Skin of body (tissue), 3 donors: ENCODE measurements at places on chromosomes 2 and 18. TPM values are rescaled to one million over a fixed set of nuclear protein-coding genes. Genes with fewer than 3 reads are reported as not detected.
A peak's percentile ranks its signal among the peaks of the same experiment; 100 is the strongest.

- DNase-seq: no peak
Measured at GRCh38 chr18:6406075-6406909, 8.4 kb downstream of the L3MBTL4 start.

GRCh38 chr2:172855588-172855987 lies 119.9 kb downstream of the RAPGEF4 start:
- DNase-seq: no peak

Gene RBKS
- 1.2 TPM for total RNA-seq

GRCh38 chr2:37421686-37422085 lies 77.3 kb downstream of the QPCT start:
- DNase-seq: no peak

DNA sequence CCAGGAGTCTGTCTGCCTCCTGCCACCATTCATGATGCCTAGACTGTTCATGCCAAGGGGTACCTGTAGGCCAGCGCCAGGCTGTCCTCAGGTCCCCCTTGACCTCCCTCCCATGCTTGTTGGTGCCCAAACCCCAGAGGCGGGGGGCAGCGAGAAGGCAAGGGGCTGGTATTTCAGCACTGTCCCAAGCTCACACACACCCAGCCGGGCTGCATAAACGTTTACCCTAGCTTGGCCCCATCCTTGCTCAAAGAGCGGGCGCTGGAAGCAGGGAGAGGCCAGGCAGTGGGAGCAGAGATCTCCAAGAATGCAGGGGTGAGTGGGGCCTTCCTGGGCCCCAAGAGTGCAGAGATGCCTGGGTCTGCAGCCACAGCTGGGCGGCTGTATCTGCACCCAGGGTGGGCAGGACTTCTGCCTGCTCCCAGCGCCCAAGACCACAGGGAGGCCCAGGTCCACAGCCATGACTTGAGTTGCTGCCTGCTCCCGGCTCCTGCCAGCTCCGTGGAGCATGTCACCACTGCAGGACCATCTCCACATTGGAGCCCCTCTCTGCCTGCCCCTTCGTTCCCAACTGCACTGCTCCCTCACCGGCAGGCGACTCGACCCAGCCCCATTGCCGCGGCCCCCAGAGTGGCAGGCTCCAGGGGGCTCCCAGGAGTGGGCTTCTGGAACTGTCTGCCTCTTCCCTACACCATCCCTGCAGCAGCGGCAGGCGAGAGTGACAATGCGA lies 616.6 kb downstream of the METTL4 start:
- no peak for DNase-seq

DNA sequence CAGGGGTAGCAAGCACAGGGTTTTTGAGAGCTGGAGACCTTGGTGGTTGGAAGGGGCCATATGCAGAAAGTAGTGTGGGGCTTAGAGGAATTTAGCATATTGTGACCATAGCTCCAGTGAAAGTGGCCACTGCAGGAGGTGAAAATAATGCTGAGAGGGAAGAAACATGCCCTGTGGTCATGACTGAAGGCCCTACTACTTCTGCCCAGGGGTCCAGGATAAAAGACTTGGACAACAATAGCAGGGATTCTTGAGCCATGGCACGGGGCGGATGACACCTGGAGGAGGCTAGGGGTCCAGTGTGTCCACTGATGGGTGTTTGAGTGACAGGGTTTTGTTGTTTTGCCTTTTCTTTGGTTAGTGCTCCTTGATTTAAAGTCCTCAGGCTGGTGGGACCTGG lies 694.6 kb downstream of the CPS1 start:
- no peak for DNase-seq

DNA sequence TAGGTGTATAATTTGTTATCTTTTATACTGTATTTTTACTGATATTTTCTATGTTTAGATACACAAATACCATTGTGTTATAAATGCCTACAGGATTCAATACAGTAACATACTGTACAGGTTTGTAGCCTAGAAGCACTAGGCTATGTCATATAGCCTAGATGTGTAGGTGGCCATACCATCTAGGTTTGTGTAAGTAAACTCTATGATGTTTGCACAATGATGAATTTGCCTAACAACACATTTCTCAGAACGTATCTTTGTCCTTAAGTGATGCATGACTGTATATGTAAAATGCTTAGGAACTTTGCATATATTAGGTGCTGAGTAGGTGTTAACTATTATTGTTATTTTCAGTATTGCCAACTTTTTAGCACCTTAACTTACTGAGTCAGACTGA lies 17.3 kb downstream of the UNC80 start:
- DNase-seq: no peak

DNA sequence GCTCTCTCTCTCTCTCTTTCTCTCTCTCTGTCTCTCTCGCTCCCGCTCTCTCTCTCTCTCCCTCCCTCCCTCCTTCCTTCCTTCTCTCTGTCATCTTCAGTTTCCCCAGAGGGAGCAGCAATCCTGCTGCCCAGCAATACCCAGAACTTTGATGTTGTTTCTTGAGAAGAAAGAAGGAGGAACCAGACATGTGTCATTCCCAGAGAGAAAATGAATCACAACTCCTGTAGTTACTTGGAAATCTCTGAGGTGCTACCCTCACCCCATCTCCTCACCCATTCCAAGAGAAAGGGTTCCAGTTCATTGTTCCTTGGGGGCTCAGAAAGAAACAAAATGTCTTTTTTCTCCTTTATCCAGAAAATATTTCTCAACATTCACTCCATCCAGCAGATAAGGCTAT lies 449.1 kb downstream of the TNS1 start:
- no peak for DNase-seq

DNA sequence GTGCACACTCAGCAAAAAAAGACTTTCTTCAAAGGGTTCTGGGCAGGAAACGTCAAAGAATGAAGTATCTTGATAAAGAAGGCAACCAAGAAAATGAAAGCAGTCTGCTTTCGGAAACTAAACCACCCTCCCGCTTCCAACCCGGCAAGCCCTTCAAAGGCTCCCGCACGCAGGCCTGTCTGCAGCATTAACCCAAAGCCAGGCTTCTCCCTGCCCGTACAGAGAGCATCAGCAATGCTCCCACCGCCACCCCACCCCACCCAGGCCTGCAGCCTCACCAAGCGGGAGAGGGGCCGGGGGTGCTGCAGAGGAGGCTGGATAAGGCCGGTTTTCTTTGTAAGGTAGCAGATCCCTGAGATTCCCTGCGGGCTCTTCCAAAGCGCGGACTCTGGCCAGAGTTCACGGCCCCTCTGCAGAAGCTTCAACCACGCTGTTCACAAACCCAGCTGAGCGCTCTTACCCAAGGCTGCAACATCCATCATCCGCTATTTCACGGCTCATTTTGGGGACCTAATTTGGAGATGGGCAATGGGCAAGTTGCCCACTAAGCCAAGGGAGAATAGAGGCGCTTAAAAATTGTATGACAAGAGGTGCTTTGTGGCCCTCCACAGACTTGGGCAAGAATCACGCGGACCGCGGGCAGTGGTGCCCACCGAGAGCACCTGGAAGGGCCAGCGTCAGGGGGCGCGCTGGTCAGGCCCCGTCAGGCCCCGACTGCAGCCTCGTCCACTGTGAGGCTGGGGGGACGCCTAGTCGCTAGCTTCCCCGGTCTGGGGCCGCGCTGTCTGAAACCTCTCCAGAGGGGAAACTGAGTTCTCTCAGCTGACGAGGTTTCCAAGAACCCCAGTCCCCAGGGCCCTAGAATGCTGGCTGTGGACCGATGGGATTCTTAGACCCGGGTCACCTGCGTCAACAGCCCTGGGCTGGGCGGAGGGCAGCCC lies 225.4 kb upstream of the ID2 start:
- DNase-seq: no peak

- DNase-seq: peak; percentile 3
Measured at GRCh38 chr18:78986018-78986481, 6.4 kb downstream of the SALL3 start.

DNA sequence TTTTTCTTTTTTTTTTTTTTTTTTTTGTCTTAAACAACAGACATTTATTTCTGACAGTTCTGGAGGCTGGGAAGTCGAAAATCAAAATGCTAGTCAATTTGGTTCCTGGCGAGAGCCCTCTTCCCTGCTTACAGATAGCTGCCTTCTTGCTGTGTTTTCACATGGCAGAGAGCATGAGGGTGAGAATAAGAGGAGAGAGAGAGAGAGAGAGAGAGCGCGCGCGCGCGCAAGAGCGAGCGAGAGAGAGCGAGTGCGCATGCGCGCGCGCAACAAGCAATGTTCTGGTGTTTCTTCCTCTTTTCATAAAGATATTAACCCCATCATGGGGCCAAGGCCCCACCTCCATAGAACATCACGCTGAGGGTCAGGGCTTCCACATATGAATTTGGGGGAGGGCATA lies 20.9 kb downstream of the MTCL1 start:
- DNase-seq: no peak
